ENCODE measurements at places on chromosomes 2 and 18. TPM values are rescaled to one million over a fixed set of nuclear protein-coding genes. Genes with fewer than 3 reads are reported as not detected.

- DNase-seq: no peak
Observed at GRCh38 chr2:186125156-186125555, 360.9 kb upstream of the ZC3H15 start.

- DNase-seq: no peak
Observed at GRCh38 chr2:226773291-226773690, 26.3 kb downstream of the IRS1 start.

DNA sequence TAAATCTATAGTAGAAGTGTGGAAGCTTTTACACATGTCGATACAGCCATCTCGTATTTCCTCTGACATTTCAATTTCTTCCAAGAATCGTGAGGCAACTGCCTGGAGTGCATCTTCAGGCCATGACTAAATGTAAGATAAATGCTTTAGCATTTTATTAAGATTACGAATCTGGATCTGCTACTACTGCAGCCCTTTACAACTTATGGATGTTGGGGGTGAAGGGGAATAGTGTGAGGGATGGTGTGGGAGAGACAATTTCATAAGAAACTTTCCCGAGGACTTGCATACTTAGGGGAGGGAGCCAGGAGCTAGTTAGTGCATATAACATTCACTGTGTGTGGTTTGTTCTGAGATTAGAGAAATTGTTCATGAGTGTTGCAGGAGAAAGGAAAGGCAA lies 204.8 kb downstream of the SLC39A10 start:
- DNase-seq: no peak

- no peak for DNase-seq
Observed at GRCh38 chr2:128458505-128458904, 139.8 kb upstream of the HS6ST1 start.

The TTR gene
- not detected for total RNA-seq

The GAD1 gene
- not detected for total RNA-seq

Measured in gastrocnemius medialis (tissue), 4 donors.